Activated naive CD8-positive, alpha-beta T cell treated with anti-CD3 and anti-CD28 coated beads, Interleukin-2, amount 10 ng/mL, durations not matched to agents 7 days and 5 days (primary cell): ENCODE measurements at places on chromosomes 7 and 10.

DNA sequence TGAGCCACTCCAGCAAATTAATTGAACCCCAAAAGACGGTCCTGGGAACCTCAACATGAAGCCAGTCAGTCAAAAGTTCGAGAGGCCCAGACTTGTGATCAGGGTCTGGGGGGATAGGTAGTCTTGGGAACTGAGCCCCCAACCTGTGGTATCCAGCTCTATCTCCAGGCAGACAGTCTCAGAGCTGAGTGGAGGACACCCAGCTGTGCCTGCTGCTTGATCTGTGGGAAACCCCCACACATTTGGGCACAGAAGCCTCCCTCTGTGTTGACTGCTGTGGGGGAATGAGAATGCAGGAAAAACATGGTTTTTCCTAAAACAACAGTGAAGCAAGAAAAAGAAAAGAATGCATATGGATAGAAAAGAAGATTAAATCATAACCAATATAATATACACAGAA is 16.3 kb upstream of the SNX8 start:
- H3K4me1 ChIP-seq, result no peaks in the 10 kb centered on the region
- no peak for DNase-seq
- no peaks in the 10 kb centered on the region for H3K27me3 ChIP-seq
- H3K27ac ChIP-seq, result no peak overlapping the region
- H3K36me3 ChIP-seq, result no peaks in the 10 kb centered on the region

- H3K36me3 ChIP-seq, result peaks cover 27% of the 10 kb centered on the region
- peak overlapping the region; percentile 20 for H3K27ac ChIP-seq
- peaks cover 25% of the 10 kb centered on the region for H3K4me1 ChIP-seq
- no peak for DNase-seq
- H3K4me3 ChIP-seq, result peak overlapping the region; percentile 12
Observed at GRCh38 chr7:99478464-99479440, 6.1 kb downstream of the ZNF789 start.

- no peaks in the 10 kb centered on the region for H3K4me1 ChIP-seq
- H3K27me3 ChIP-seq, result no peaks in the 10 kb centered on the region
- DNase-seq, result no peak
Observed at GRCh38 chr7:104296900-104297299, 31.5 kb upstream of the LHFPL3 start.

GRCh38 chr10:3095373-3096139 is 28.2 kb downstream of the PFKP start:
- peaks cover 52% of the 10 kb centered on the region for H3K4me1 ChIP-seq
- peak overlapping the region; percentile 82 for H3K27ac ChIP-seq
- DNase-seq, result no peak
- peak overlapping the region; percentile 65 for H3K4me3 ChIP-seq
- H3K36me3 ChIP-seq, result peaks cover 38% of the 10 kb centered on the region
- no peaks in the 10 kb centered on the region for H3K27me3 ChIP-seq

DNA sequence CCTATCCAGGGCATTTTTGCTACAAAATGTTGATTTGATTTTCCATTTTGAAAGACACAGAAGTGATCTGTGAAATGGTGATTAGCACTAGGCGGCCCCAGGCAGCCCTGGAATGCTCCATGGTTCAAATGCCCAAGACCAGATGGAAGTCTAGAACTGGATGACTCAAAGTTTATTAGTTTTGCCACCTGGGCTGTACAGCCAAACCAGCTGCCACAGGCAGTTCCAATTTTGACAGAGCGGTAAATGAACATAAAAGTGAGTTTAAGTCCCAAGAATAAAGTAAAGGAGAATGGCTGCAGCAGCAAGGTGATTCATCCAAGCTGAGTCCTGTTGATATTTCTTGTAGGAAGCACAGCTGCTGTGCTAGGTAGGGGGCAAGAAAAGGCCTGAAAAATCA is 180.5 kb downstream of the SUGCT start:
- no peaks in the 10 kb centered on the region for H3K27me3 ChIP-seq
- no peak for DNase-seq
- H3K4me1 ChIP-seq, result peaks cover 7% of the 10 kb centered on the region
- no peak overlapping the region for H3K4me3 ChIP-seq
- H3K36me3 ChIP-seq, result no peaks in the 10 kb centered on the region

DNA sequence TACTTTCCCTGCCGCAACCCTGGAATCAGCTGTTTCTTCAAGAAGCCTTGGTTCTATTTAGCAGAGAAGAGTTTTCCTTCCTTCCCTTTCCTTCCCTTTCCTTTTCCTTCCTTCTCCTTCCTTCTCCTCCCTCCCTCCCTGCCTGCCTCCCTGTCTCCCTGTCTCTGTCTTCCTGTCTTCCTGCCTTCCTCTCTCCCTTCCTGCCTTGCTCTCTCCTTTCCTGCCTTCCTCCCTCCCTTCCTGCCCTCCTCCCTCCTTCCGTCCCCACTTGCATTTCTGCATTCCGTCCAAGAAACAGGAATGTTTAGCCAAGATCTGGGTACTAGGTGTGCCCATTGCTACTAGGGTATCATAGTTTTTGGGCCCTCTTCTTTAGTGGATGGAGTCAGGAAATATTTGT is 21.9 kb downstream of the SND1 start:
- no peak overlapping the region for H3K27ac ChIP-seq
- no peak overlapping the region for H3K4me3 ChIP-seq
- no peaks in the 10 kb centered on the region for H3K27me3 ChIP-seq
- DNase-seq, result no peak
- H3K4me1 ChIP-seq, result peaks cover 7% of the 10 kb centered on the region
- H3K36me3 ChIP-seq, result peaks cover 58% of the 10 kb centered on the region
